GM23248 (cell line): ENCODE measurements at places on chromosomes 6 and 20. TPM values are rescaled to one million over a fixed set of nuclear protein-coding genes. Genes with fewer than 3 reads are reported as not detected.

DNA sequence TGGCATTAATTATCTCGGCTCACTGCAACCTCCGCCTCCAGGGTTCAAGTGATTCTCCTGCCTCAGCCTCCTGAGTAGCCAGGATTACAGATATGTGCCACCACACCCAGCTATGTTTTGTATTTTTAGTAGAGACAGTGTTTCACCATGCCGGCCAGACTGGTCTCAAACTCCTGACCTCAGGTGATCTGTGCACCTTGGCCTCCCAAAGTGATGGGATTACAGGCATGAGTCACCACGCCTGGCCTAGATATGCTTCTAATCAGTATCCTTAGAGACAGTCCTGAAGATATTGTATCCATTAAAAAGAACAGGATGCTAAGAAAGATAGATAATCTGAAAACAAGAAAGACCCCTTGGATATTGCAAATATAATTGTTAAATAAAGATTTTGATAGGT lies 3.1 kb upstream of the IPCEF1 start:
- no peak for DNase-seq

DNA sequence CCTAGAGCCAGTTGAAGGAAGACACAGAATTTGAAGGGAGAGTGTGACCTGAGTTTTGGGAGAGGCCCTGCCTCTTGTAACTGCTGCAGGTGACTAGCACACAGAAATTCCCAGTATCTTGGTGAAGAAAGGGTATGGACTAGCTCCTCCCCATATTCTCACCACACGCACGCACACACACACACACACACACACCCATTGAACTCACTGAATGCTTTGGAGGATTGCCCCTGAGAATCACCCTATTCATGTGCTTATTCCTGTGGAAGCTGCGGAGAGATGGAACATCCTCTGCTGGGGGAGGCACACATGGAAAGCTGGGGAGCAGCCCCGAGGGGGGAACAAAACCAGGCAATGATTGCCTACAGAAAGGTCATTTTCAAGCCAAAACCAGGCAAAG lies 6.2 kb upstream of the LMBRD1 start:
- no peak for DNase-seq

The TSPO2 gene
- total RNA-seq = not detected in 2 replicates

- DNase-seq = peak; percentile 30
Measured at GRCh38 chr6:85406641-85407075, 43.2 kb upstream of the NT5E start.

- DNase-seq = no peak
Measured at GRCh38 chr20:39853050-39853449, 836.0 kb downstream of the MAFB start.

The RGS17 gene
- 0.25 and 1.1 TPM in 2 replicates for total RNA-seq

DNA sequence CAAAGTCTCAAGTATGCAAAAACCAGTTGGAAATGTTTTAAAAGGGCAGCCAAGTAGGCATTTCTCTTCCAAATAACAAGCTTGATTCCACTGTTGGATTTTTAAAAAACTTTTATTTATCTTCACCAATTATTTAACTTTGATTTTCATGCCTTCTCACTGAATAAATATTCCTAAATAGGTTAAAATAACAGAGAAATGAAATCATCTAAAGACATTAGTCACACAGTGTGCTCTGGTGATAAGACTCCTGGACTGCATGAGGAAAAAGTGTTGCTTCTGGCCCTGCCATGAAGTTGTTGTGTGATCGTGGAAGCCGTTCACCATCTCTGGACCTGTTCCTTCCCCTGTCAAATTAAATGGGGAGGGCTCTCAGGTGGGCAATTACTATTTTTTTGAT lies 33.8 kb upstream of the IGF2R start:
- DNase-seq = peak; percentile 51

The BANF2 gene
- total RNA-seq = not detected in 2 replicates

DNA sequence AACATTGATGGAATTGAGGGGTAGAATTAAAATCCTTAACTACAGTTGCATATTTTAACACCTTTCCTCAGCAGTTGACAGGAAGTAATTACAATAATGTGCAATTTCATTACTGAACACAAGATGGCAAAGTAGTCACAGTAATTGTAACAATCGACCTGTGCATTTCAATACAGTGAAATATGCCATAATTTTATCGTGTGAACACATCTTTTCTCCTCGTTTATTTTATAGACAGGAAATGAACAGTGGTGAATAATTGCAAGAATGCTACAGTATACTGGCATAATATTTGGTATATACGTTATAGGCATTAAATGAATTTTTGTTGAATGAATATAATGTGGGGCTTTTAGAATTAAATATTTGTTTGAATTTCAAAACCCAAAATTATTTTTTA lies 25.0 kb downstream of the CYB5R4 start:
- DNase-seq = peak; percentile 70

The TXLNB gene
- 0.13 and 0.22 TPM in 2 replicates for total RNA-seq

GRCh38 chr20:48080583-48080982 lies 295.3 kb upstream of the SULF2 start:
- no peak for DNase-seq
